HFFc6 (cell line): ENCODE measurements at places on chromosomes 3 and 15. TPM values are rescaled to one million over a fixed set of nuclear protein-coding genes. Genes with fewer than 3 reads are reported as not detected.
A peak's percentile ranks its signal among the peaks of the same experiment; 100 is the strongest.

GRCh38 chr3:19945969-19946831 lies 697 bp upstream of the RAB5A start:
- H3K36me3 ChIP-seq = peaks cover 8% of the 10 kb centered on the region
- peaks cover 37% of the 10 kb centered on the region for H3K4me1 ChIP-seq
- no peaks in the 10 kb centered on the region; the same call in none of the 2 replicates for H3K27me3 ChIP-seq
- peak overlapping the region; percentile 98 for H3K4me3 ChIP-seq
- H3K27ac ChIP-seq = peak overlapping the region; percentile 99

DNA sequence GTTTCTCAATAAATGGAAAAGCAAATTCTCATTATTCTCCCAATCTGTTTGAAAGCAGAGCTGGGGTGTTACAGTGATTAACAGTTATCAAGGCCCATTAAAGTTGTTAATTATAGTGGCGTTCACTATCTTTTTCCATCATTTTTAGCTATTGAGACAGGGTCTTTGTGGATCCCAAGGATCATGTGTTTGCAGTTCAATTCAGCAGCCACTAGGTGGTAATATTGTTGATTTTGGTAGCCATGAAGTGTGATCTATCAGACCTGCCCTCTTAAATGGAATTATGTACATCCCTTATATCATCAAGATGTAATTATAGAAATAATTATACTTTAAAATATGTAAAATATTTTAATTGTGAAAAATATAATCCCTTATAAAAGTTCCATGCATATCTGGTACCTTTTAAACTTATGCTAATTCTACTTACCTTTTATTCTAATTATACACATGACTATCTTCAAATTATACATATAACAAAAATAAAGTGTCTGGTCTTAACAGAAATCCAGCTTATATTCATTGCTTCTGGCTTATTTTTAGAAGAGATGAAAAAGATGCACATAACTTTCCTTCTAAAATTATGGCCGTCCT lies 126.4 kb downstream of the GREM1 start:
- no peak overlapping the region for H3K4me3 ChIP-seq
- DNase-seq = peak; percentile 30
- peaks cover 77% of the 10 kb centered on the region for H3K4me1 ChIP-seq

DNA sequence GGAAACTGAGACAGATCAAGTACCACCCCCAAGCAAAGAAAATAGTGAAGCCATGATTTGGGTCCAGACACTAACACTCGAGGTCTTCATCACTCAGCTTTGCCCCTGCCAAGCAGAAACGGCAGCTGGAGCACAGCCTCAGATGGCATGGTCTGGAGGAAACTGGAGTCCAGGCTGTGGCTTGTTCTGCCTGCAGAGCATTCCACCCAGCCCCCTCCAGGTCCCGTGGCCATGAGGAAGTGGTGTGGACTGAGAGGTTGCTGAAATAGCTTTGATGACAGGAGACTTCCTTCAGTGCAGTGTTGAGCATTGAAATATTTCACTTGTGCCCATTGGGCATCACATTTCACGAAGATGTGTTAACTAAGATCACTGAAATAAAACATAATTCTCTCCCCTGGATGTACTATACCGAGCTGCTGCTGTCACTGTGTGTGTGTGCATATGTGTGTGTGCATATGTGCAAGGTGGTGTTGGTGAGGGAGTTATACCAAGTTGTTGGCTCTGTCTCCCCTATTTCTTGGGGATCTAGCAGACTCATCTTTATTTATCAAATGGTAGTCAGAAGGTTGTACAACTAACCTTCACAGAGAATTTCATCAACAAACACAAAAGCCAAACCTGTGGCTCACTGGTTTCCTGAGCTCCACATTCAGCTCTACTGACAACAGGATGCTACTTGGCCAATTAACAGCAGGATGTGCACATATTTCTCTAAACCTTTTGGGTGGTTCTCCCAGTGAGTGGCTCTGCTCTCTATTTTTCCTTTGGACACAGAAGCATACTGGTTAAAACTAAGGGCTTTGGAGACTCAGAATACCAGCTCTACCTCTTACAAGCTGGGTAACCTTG lies 660.1 kb upstream of the CFAP20DC start:
- no peak overlapping the region for H3K27ac ChIP-seq
- no peak overlapping the region for H3K4me3 ChIP-seq
- no peaks in the 10 kb centered on the region for H3K27me3 ChIP-seq
- no peaks in the 10 kb centered on the region for H3K4me1 ChIP-seq
- no peak for DNase-seq

DNA sequence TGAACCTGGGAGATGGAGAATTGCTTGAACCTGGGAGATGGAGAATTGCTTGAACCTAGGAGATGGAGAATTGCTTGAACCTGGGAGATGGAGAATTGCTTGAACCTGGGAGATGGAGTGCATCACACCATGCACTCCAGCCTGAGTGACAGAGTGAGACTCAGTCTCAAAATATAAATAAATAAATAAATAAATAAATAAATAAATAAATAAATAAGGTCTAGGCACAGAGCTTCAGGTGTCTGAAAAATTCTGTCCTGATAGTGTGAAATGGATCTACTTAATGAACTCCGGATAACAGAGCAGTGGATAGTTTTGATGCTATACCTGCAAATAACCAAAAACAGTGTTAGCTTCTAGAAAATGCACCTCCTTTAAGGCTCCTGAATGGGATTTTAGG lies 24.3 kb upstream of the NUDT16 start:
- H3K4me3 ChIP-seq = no peak overlapping the region
- peaks cover 38% of the 10 kb centered on the region for H3K4me1 ChIP-seq
- H3K27ac ChIP-seq = no peak overlapping the region
- DNase-seq = no peak
- peaks cover 2% of the 10 kb centered on the region; the same call in 1 of the 2 replicates for H3K27me3 ChIP-seq

DNA sequence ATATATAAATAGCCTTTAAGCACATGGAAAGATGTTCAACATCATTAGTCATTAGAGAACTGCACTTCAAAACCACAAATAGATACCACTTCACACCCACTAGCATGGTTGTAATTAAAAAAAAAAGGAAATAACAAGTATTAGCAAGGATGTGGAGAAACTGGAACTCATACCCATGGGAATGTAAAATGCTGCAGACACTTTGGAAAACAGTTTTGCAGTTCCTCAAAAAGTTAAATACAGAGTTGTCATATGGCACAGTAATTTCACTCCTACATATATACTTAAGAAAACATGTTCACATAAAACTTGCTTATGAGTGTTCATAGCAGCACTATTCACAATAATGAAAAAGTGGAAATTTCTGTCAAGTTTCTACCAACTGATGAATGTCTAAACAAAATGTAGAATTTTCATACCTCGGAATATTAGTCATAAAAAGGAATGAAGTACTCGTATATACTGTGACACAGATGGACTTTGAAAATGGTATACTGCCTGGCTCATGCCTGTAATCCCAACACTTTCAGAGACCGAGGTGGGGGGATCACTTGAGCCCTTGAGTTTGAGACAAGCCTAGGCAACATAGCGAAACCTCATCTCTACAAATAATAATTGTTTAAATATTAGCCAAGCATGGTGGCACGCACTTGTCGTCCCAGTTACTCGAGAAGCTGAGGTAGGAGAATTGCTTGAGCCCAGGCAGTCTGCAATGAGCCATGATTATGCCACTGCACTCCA lies 28.1 kb downstream of the BCL2A1 start:
- peak overlapping the region; percentile 9; the same call in 1 of the 2 replicates for H3K4me3 ChIP-seq
- H3K36me3 ChIP-seq = no peaks in the 10 kb centered on the region
- H3K4me1 ChIP-seq = peaks cover 29% of the 10 kb centered on the region
- DNase-seq = peak; percentile 5
- peaks cover 5% of the 10 kb centered on the region; the same call in 1 of the 2 replicates for H3K27me3 ChIP-seq

DNA sequence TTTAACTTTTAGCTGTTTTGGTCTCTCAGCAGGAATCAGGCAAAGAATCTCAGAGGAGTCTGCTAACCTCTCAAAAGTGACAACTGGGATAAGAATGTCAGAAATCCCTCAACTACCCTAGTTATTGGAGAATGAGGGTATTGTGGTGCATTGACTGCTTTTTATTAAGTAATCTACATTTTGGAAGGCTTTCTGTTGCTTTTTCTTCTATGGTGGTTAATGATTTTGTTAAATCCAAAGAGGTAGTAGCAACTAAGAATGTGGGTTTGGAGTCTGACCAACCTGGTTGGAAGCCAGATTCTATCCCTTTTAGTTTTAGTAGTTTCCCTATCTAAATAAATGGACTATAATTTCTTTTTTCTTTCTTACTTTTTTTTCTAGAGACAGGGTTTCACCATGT lies 94.7 kb upstream of the RNF7 start:
- no peak overlapping the region for H3K27ac ChIP-seq
- peak; percentile 27 for DNase-seq
- peaks cover 13% of the 10 kb centered on the region for H3K4me1 ChIP-seq
- no peak overlapping the region for H3K4me3 ChIP-seq
- no peaks in the 10 kb centered on the region for H3K36me3 ChIP-seq
- peaks cover 3% of the 10 kb centered on the region for H3K27me3 ChIP-seq

- no peak overlapping the region for H3K4me3 ChIP-seq
- DNase-seq = no peak
- no peaks in the 10 kb centered on the region for H3K27me3 ChIP-seq
- H3K4me1 ChIP-seq = no peaks in the 10 kb centered on the region
Measured at GRCh38 chr3:154658000-154658399, 228.0 kb upstream of the GPR149 start.

DNA sequence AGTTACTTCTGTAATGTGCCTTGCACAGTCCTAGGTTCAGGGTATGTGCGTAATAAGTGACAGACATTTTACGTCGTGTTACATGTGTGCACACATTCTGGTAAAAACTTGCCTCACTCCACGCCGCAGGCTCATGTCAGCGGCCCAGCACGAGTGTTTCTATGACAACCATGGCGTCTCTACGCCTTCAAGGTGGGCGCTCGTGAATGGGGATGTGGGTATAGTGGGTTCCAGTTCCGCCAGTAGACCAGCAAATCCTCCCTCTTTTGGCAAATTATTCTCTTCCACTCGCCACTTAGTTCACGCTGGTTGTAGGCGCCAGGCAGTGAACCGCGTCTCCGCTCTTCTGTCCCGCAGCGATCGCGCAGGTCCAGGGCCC lies 40.3 kb downstream of the CHST14 start:
- no peak overlapping the region for H3K27ac ChIP-seq
- H3K4me1 ChIP-seq = peaks cover 32% of the 10 kb centered on the region
- peak overlapping the region; percentile 78 for H3K4me3 ChIP-seq
- H3K36me3 ChIP-seq = no peaks in the 10 kb centered on the region
- DNase-seq = no peak

FMN1 gene
- total RNA-seq = 8.0 to 12.0 TPM (median 10.5 TPM) in 3 replicates

GRCh38 chr15:64895285-64896065 lies 16.2 kb upstream of the ANKDD1A start:
- peak overlapping the region; percentile 94 for H3K27ac ChIP-seq
- no peaks in the 10 kb centered on the region; the same call in 1 of the 2 replicates for H3K27me3 ChIP-seq
- H3K4me3 ChIP-seq = peak overlapping the region; percentile 82
- DNase-seq = peak; percentile 25
- H3K4me1 ChIP-seq = peaks cover 65% of the 10 kb centered on the region

GRCh38 chr15:88693191-88693590 lies 54.4 kb downstream of the ISG20 start:
- H3K27ac ChIP-seq = no peak overlapping the region
- H3K27me3 ChIP-seq = peaks cover 28% of the 10 kb centered on the region
- peaks cover 39% of the 10 kb centered on the region for H3K4me1 ChIP-seq
- DNase-seq = no peak

DNA sequence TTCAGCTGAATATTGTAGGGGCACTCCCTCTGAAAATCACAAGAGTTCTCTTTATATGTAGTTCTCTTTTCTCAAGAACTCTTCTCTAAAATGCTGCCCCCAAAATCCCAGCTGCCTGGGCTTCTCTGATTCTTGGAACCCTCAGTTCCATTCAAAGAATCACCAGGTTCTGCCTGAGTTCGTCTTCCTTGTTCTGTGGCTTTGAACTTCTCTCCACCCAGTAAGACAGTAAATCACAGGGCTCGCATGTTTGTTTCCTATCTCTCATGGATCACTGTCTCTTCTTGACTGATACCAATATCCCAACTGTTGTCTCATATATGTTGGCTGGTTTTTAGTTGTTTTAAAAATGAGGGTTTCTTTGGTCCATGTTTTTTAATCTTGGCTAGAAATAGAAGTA lies 359.5 kb upstream of the CBLB start:
- no peaks in the 10 kb centered on the region for H3K27me3 ChIP-seq
- peaks cover 21% of the 10 kb centered on the region for H3K4me1 ChIP-seq
- no peak overlapping the region for H3K27ac ChIP-seq
- no peak overlapping the region for H3K4me3 ChIP-seq
- H3K36me3 ChIP-seq = no peaks in the 10 kb centered on the region
- DNase-seq = no peak
